ENCODE measurements at places on chromosomes 11 and 22.

DNA sequence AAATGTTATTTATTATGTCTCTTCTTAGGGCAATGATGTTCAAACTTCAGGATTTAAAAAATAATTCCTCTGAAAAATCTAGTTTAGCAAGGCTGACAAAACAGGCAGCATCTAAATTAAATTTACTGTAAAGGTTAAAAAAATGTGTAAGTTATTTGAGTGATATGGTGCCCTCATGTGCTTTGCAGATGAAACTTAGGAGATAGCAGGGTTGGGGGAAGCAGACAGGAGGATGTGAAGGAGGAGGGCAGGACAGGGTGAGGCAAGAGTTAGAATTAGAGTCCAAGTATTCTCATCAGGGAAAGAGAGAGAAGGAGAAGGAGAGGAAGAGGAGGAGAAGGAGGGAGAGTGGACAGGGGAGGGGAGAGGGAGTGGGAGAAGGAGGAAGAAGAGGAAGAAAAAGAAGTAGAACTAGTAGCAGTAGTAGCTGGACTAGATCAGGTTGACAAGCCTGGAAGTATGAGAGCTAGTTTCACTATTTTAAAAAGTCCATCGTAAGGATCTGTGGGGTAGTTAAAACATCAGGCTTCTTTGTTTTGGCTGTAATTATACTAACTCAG, 141.2 kb upstream of the SESN3 start:
- no peak for DNase-seq

DNA sequence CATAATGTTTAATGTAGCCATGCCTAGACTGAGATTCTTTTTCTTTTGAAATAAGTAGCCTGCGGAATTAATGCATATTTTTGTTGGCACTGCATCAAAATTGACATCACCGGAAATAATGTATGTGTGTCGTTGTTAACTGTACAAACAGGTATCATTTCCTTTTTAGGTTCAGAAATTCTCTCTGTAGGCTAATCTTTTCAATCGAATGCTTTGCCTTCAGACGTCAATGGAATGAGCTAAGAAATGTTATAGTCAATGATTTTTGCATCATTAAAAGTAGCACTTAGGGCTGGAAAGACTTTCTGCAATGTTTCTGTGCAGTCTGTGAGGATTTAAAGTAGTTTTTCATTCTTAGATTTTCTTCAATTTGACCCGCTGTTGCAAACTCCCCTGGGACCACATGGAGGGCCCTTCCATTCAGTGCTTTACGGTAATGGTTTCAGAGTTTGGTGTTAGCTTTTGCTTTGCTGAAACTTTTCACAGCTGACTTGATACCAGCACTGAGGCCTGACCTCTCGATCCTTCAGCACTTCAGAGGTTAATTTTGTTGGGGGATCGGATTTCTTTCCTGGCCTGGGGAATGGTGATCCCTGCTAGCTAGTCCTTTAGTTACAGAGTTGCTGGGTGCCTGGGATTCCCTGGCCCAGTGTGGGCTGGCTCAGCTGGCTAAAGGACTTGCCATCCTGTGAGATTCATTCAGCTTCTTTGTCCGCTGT, 137.8 kb downstream of the DBX1 start:
- DNase-seq = peak; percentile 15

DNA sequence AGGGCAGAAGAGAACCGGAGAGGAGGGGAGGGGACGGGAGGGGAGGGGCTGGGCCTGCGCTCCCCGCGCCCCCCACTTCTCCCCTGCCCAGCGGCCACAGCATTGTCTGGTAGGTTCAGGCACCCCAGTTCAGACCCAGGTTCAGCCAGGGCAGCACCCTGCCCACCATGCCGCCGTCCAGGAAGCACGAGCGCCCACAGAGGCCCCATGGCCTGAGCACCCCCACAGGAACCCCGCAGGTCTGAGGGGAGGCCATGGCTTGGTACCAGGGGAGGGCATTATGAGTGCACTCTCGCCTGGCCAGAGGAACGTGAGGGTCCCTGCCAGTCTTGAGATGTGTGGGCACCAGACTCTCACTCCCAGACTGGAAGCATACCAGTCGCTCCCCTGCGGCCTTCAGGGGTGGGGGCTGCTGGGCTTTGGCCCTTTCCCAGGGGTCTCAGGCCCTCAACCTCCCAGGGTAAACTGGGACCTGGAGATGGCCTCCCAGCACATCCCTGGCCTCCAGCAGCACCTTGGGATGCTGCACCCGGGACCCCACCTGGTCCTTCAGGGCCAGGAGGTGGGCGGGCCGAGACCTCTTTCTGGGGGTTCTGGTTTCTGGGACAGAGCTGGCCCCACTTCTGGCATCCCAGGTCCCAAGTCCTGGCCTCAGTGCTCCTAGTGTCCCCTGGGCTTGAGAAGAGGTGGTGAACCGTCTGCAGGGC, 597 bp upstream of the PLXNB2 start:
- DNase-seq = no peak

- no peak for DNase-seq
These were observed 15.2 kb downstream of the POLR2F start for GRCh38 chr22:37968452-37969251.

GRCh38 chr11:45334410-45334809, 48.3 kb upstream of the SYT13 start:
- no peak for DNase-seq

DNA sequence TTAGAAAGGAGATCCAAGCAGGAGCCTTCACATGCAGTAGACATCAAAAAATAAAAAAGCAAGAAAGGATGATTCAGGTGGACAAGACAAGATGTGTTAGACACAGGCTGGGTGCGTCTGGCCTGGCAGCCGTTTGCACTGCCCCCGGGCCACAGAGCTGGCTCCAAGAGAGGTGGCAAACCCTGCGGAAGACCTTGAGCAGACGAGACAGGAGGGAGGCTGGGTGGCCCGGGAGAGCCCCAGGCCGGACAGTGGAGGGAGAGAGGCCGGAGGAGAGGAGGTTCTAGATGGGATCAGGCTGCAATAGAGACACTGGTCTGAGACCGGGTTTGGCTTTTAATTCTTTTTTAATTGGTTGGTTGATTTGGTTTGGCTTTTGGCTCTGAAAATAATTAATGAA, 69.6 kb upstream of the TTLL12 start:
- no peak for DNase-seq

DNA sequence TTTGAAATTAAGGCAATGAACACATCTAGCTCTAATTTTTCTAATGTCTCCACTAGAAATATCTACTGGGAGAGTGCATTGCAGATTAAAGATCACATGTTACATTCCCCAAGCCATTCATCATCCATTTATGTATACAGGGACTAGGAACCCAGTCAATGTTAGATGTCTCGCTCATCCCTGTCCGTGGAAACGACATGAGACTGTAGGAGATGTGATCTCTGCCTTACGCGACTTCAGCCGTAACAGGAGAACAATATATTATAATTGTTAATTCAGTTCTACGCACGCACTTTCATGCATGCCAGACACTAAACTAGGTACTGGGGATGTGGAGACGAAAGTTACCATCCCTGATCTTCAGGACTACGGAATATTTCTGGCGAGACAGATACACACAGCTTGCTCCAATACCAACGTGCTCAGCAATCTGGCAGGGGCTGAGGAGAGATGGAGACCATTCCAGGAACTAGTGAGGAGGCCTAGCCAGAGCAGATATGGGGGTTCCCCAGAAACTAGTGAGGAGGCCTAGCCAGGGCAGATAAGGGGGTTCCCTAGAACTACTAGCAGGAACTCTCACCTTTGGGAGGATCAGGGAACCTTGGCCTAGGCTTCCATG, 706 bp downstream of the DCPS start:
- no peak for DNase-seq

DNA sequence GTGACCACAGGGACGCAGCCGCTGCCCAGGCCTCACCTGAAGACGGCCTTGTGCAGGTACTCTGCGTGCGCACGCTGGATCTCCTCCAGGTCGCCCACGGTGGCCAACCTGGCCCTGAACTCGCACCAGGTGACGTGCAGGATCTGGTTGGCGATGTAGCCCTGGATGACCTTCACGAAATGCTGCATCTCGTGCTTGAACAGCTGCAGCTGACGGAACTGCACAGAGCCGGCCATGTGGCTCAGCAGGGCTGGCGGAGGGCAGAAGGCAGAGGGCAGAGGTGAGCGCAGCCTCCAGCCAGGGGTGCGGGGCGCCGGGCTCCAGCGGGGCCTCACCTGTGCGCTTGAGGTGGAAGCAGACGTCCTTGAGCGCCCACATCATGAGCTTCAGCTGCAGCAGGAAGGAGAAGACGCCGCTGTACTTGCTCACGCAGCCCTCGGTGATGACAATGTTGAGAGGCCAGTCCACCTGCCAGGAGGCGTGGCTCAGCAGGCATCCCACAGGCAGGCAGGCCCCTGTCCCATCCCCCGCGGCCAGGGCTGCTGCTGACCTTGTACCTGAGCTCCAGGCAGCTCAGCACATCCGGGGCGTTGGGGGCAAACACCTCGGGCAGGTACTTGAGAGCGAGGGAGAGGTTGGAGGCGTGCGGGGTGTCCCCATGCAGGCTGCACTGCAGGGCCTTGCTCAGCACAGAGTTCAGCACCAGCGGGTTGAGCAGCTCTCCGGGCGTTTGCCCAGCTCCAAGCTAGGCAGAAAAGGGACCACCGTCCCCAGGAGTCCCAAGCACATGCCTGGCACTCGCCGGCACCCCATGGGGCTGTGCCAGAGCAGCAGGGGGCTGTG, 17.6 kb downstream of the SELENOO start:
- no peak for DNase-seq

DNA sequence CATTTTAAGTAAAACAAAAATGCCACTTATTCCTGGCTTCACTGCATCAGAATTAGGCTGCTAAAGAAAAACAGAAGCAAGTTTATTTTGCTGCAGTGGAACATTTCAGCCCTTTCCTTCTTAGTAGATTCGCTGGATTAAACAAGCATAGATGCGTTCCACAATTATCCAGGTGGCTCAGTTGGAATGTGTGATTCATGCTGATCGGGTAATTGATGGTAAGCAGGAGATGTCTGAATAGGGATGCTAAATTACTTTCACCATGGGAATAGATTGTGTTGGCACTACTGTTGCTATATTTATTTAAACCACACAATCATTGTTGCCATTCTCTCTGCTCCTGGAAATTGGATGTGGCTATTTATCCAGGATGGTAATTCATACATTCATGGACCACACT, 440.1 kb upstream of the DDI1 start:
- DNase-seq = no peak

DNA sequence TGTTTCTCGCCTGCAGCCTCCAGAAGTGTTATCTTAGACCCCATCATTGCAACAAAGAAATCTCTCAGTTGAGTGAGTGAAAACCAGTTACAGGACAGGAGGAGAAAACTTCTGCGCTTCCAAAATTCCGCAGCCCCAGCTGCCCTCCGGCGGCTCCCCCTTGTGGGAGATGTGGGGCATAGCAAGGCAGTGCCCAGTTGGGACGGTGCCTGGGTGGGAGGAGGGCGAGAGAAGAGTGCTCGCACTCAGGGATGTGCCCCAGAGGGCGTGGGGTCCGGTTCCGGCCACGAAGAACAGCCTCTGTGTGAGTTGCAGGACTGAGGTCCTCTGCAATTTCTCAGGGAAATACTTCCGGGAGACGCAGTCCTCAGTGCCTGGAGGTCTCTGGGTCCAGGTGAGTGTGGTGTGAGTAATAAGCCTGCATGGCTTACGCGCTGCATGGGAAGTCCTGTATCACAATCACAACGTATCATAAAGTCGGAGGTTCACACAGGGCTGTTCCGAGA, 87.0 kb upstream of the BLID start:
- peak; percentile 63 for DNase-seq

DNA sequence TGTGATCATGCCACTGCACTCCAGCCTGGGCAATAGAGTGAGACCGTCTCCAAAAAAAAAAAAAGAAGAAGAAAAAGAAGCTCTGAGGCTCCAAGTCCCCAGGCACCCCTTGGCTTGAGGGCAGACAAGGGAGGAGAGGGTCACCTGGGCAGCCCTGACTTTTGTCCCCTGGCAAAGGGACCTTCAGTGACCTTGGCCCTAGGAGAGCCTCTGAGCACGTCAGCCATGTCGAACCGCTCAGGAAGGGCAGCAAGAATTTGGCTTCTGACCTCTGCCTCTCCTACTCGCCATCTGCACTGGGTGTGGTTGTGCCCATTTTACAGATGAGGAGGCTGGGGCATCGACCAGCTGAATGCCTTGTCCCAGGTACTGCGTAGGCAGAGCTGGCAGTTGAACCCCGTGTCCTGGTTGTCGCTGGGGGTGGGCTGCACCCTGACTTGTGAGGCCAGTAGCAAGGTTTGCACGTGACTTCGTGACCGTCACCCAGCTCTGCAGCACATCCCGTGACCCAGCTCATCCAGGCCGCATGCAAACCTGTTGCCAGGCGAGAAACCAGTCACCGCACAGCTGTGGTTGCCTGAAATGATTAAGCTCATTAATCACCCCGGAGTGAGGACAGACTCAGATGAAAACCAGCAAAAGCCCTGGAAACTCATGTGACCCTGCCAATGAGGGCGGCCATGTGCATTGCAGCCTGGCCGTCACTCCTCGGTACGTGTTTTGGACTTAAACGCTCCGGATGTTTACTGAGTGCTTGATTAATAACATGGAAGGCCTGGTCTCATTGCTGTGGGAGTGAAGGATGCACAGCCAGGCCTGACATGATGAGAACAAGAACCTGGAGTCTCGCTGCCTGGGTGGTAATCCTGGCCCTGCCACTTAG, 47.7 kb upstream of the PPP6R3 start:
- DNase-seq = peak; percentile 60

- DNase-seq = no peak
These were observed 2.0 kb downstream of the SERPINH1 start for GRCh38 chr11:75563978-75564552.

- DNase-seq = no peak
These were observed 112.6 kb downstream of the APOL5 start for GRCh38 chr22:35830305-35830704.

GRCh38 chr22:26395926-26396325, 33.1 kb upstream of the ASPHD2 start:
- DNase-seq = no peak

DNA sequence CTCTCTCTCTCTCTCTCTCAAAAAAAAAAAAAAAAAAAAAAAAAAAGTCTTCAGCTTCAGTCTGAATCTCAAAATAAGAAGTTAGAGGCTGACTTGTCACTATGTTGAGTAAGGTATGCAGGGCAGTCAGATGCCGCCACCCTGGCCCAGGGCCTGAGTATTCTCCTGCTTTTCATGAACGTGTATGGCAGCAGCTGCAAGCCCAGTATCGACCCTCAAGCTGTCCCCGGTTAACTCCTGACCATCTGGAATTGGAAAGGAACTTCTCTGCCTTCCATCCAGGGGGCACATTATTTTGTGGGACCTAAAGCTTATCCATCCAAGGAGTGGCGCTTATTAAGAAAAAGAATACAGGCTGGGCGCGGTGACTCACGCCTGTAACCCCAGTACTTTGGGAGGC, 11.4 kb downstream of the MRGPRD start:
- DNase-seq = no peak

GRCh38 chr11:102615077-102615893, 9.8 kb downstream of the MMP20 start:
- DNase-seq = no peak

DNA sequence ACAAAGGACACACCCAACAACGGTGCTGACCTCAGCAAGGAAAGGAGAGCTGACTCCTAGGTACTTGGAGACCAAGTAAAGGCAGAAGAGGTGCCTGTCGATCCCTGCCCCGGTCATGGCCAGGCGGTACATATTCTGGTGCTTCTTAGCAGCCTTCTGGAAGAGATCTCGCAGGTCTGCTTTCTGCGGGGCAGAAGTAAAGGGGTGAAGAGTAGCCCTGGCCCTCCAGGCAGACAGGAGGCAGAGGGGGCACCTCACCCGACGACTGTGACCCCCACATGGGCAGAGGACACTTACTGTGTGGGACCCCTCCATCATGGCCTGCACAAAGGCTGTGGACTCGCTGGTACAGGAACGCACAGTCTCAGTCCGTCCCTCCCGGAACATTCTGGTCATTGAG, 7.4 kb downstream of the CPT1B start:
- no peak for DNase-seq

All from GM13977 (cell line).